ENCODE measurements at places on chromosomes 5 and 9.

GRCh38 chr5:65738305-65738704, 16.3 kb downstream of the NLN start:
- DNase-seq, result no peak

DNA sequence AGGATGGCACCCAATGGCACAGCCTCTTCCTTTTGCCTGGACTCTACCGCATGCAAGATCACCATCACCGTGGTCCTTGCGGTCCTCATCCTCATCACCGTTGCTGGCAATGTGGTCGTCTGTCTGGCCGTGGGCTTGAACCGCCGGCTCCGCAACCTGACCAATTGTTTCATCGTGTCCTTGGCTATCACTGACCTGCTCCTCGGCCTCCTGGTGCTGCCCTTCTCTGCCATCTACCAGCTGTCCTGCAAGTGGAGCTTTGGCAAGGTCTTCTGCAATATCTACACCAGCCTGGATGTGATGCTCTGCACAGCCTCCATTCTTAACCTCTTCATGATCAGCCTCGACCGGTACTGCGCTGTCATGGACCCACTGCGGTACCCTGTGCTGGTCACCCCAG, 25.4 kb downstream of the HRH2 start:
- DNase-seq, result no peak

DNA sequence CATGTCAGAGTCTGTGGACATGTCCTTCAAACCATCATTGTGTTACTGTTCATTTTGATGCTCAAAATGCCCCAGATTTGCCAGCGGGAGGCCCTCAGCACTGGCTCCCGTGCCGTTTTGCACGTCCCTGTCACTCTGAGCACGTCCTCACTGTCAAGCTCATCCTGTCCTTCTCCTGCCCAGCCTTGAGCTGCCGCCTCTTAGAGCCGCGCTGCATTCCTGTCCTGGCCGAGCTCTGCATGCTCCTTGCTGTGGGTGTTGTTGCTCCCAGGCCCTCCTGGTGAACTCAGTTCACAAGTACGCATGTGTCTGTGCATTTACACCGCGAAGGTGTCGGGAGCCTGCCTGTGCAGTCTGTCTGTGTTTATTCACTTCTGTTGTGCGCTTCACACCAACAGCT, 62.2 kb downstream of the WNK2 start:
- DNase-seq, result no peak

GRCh38 chr5:14039063-14039462, 94.6 kb upstream of the DNAH5 start:
- no peak for DNase-seq

DNA sequence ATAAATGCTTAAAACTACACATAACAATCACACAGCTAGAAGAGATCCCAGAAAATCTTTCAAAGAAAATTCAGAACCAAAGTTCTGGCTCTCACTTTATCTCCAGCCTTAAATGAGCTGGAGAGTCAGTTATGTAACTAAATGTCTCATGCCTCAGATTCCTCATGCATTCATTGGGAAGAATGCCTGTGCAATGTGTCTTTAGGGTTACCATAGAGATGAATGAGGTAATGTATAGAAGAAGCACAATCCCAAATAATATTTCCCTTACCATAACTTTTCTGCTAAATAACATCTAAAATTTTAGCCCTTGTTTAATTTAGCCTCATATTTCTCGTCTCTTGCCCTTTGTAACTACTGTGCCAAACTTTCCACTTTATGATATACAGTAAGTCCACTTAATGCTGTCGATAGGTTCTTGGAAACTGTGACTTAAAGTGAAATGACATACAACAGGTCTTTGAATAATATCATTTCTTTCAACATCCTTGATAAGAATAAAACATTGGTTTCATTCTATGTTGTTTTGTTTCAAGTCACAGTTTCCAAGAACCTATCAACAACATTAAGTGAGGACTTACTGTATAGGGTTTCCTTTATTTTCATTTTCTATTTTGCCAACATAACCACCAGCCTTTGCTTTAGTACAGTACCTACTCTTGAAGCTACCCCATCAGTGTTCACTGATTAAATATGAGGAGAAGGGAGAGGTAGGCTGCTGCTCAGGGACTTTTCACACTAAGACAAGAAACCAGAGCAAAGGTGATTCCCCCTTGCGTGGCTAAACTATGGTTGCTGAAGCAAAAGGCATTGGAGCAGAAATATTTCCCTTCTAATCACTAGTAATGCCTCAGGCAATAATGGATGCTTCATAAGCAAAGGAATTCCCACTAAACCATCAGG, 295.7 kb upstream of the PTGER4 start:
- no peak for DNase-seq

DNA sequence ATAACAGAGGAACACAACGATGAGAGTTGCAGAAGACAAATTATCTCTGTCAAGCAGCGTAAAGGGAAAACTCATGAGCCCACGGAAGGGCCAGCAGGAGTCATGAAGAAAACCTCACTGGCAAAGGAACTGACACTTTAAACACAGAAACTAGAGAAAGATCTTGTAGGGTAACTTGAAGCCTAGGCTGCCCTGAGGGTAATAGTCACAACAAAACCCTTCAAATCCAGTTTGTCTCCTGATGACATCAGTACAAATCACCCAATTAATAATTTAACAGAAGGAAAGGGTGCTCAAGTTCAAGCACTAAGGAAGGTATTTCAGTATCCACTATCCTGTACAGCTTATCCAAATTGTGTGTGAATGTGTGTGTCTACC, 549.1 kb downstream of the MTRR start:
- no peak for DNase-seq

- DNase-seq, result no peak
Measured at GRCh38 chr9:73906671-73907070, 590.5 kb upstream of the RORB start.

GRCh38 chr5:115431116-115431515, 113.5 kb downstream of the FEM1C start:
- DNase-seq, result no peak

DNA sequence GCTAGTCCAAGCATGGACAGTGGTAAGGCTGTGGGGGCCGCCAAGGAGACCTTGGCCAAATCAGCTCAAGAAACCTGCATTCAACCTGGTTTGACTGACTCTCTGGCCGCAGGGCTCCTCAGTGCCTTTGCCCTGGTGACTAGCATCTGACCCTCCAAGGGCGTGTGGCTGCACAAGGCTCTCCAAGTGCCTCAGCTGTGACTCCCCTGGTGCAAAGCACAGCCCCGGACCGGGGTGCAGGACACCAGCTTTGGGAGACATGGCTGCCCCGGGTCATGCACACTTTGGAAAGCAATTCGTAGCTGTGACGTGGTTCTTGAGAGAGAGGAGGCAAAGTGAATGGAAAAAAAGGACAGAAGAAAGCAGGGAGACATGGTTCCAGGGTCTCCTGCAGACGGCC, 245.2 kb upstream of the IRX2 start:
- DNase-seq, result no peak

- DNase-seq, result no peak
Measured at GRCh38 chr5:64612344-64612961, 77.8 kb upstream of the SHISAL2B start.

- DNase-seq, result no peak
Measured at GRCh38 chr5:97044052-97044451, 98.4 kb downstream of the LIX1 start.

DNA sequence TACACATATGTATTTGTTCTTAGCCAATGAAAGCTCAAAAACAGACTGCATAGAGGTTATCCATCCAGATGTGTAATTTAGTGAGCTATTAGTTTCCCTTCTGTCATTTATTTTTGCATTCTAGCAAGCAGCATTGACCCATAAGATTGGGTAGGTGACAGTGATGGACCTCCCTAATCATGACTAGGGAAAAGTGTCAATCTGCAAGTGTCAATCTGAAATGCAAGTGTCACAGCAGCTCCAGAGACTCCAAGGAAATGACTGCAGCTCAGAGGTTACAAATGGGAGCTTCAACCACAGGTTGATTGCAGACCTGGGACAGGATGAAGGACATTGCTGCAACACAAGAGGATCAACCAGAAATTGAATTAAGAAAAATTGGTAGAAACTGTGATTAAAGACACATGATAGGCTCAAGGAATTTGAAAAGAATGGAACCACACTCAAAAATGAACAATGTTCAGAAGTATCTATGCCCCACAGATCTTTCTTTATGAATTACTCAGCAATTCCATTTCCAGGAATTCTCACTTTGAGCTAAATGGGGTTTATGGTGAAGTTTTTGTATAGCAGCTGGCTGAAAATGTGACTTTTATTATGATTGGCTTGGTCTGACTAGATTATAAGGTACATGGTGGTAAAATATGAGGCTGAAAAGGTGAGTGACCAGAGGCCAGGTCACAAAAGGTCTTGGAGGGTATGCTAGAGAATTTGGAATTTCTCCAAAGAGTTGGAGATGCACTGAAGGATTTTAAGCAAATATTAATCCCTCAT, 59.6 kb upstream of the HTR4 start:
- DNase-seq, result no peak

DNA sequence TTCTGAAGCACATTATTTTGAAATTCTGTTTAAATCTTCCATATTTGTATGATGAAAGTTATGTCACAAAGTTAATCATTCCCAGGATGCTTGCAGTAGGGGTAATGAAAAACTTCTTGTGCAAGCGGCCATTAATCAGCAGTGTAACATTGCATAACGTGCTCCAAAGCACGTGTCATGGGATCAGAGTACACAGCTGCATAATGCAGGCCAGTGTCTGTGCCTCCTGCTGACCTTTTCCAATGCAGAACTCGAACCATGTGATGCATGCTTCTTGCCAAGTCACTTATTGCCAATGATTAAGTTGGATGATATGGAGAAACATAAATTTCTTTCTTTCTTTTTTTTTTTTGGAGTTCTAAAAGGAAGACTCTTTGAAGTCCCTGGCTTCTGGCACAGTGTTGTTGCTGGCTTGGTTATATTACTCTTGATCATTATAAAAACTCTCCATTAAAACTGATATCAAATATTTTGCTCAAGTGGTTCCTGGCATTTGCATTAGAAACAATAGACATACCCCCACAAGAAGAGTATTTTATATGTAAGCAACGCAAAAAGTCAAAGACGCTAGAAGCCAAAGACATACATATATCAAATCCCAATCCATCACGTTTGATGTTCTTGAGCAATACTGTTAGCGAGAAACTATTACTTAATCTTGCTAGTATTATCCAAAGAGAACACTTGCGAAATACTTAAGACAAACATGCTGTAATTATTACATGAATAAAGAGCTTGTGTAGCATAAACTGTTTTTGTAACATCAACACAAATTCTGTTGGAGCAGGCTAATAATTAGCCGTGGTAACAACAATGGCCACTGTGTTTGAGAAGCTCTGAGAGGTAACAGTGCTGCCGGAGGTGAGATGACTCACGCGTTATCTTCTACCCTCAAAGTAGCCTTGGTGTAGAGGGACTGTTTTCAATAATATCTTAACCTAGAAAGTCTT, 164.2 kb downstream of the AUH start:
- DNase-seq, result no peak

DNA sequence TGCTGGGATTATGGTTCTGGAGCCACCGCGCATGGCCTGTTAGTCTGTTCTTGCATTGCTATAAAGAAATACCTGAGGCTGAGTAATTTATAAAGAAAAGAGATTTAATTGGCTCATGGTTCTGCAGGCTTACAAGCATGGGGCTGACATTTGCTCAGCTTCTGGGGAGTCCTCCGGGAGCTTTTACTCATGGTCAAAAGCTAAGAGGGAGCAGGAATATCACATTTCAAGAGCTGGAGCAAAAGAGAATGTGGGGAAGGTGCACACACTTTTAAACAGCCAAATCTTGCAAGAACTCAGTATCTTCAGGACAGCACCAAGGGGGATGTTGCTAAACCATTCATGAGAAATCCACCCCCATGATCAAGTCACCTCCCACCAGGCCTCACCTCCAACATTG, 12.1 kb downstream of the JAK2 start:
- no peak for DNase-seq

- no peak for DNase-seq
Measured at GRCh38 chr5:57258052-57258451, 84.2 kb downstream of the GPBP1 start.

- DNase-seq, result no peak
Measured at GRCh38 chr5:164306662-164307061, 801.2 kb downstream of the MAT2B start.

- DNase-seq, result no peak
Measured at GRCh38 chr9:135601988-135602387, 37.4 kb downstream of the GLT6D1 start.

DNA sequence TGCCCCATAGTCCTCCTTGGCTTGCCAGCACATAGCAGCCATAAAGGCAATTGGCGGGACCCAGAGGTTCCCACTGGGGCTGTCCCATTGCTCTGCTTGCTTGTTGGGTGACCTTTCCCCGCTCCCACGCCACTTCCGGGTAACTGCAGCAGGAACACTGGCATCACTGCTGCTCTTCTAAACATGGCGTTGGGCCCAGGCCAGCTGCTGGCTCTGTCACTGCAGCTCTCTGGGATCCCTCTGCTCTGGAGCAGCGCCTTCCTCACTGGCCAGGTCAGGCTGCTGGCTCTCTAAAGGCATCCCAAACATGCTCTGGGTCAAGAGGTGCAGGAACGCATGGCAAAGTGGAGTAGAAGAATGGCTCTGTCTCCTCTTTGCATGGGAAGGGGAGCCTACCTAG, 92.9 kb downstream of the DRD1 start:
- no peak for DNase-seq
